ENCODE measurements at places on chromosomes 16 and 17. TPM values are rescaled to one million over a fixed set of nuclear protein-coding genes. Genes with fewer than 3 reads are reported as not detected.
A peak's percentile ranks its signal among the peaks of the same experiment; 100 is the strongest.

DNA sequence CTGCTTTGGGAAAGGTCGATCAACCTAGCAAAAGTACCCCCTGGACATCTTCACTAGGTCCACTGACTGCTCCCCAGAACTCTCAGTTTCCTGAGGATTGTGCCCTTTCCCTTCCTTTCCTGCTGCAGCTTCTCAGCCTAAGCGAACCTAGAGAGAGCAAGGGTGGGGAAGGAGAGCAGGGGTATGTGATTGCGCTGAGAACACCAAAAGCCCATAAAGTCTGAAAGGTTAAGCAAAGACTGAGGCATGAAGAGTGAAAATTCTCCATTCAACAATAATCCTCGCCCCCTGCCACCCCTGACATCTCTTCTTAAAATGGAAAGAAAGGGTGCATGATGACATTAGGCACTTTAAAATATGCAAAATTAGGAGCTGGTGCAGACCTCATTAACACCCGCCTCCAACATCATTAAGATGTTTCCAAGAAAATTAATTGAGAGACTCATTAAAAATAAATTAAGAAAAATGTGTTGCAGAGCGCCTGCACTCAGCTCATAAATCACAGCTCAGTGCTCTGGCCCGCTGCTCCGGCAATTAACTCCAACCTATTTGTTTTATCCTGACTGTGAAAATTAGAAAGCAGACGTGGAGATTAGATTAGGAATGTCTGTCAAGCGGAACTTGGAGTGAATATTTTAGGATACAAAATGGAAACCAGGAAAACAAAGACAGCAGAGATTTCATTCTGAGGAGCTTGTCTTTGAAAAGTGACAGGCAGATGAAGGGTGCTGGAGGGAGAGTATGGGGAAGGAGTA lies 49.1 kb upstream of the PMFBP1 start:
- no peak for DNase-seq
- H3K36me3 ChIP-seq: no peaks in the 10 kb centered on the region
- H3K4me3 ChIP-seq: no peak overlapping the region

DNA sequence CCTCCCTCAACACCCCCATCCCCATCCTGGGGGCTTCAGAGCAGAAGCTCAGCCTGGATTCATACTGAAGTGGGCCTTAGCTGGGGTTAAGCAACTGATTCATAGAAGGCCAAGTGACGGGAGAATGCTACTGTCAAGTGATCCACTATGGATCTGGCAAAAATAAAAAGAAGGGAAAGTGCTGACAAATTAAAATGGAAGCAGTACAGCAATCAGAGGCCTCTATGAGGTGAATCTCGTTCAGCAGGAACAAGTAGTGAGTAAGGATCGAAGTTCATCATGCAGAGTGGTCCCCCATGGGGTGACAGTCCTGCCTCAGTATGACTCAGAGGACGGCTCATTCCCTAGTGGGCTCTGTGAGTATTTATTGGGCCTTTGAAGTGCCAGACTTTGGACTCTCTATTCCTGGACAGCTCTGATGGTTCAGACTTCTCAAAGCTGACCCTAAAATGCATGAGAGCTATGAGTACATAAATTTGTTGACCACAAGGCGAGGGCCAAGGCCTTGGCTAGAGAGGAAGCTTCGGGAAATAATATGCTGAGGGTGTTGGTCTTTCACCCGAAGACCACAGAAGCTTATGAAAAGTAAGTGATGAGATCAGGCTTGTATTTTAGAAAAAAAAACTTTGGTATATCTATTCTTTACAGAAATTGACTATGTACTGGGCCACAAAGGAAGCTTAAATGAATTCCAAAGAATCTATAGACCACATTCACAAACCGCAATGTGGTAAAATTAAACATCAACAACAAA lies 5.3 kb upstream of the NSMCE1 start:
- H3K4me3 ChIP-seq: no peak overlapping the region
- no peak overlapping the region for H3K27ac ChIP-seq
- H3K4me1 ChIP-seq: peaks cover 2% of the 10 kb centered on the region
- H3K36me3 ChIP-seq: no peaks in the 10 kb centered on the region
- no peaks in the 10 kb centered on the region for H3K27me3 ChIP-seq

AARS1 gene
- total RNA-seq: 147 TPM

EPN3 gene
- 2.6 TPM for total RNA-seq

DNA sequence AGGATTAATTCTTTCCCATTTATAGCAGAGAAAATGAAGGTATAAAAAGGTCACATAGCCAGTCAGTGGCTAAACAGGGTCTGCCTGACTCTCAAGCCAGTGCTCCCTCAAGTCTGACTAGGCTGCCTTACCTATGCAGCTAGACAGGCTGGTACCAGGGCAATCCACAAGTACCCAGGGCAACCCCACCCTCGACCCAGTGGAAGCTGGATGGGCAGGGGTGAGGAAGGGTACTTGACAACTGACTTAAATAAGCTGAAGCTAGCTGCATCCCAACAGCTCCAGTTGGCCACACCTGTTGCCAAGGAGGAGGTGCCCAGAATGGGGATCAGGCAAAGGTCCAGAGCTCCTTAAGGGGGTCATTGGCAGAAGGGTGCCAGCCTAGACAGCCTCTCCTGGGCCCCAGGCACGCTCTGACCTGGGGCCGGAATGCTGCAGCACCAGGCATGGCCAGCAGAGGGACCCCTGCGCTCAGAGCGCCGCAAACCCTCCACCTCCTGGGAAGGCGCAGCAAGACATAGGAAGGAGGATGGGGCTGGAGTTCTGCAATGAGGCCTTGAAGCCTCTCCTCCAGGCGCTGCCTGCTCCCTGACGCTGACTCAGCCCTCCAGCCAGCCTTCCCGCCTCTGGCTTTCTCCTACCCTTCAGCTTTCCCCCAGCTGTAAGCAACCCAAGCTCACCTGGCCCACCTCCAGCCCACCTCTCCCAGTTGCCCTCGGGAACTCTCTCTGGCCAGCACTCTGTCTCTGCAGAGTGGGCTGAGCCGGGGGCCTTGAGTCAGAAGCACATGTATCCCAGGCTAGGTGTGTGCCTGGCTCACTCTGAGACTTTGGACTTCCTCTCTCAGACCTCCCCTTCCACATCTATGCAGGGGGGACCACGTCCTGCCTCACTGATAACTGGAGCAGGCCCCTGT lies 28.8 kb downstream of the MPP2 start:
- DNase-seq: peak; percentile 75
- no peak overlapping the region for H3K27ac ChIP-seq
- no peak overlapping the region for H3K4me3 ChIP-seq
- H3K27me3 ChIP-seq: no peaks in the 10 kb centered on the region
- H3K36me3 ChIP-seq: peaks cover 3% of the 10 kb centered on the region

MEIOB gene
- total RNA-seq: 0.21 TPM

DNA sequence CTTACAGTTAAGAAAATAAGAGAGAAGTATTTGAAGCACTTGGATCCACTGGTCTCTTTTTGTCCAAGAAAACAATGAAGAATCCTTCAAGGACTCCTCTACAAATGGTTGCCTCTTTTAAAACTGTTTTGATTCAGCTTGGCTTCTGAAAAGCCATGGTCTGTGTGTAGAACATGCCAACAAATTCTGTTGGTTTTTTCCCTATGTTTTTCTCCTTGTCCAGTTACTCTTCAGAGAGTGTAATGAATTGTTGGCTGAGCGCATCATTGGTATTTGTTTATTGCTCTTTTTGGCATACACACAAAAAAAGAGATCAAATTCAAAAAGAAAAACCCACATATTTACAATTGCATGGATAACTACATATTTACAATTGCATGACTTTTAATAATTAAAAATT lies at the start of gene ABCA10:
Gene ABCA10 (minus strand): TSS at position 249 of the 400 bp plus-strand sequence. CDS start 3,466 bp downstream, outside the sequence.
- no peak within 1 kb of the TSS for H3K4me3 ChIP-seq
- H3K36me3 ChIP-seq: no peaks in the 10 kb centered on the region
- peak; percentile 52 for DNase-seq

GRCh38 chr16:49839017-49839825 lies 16.7 kb downstream of the ZNF423 start:
- H3K4me1 ChIP-seq: peaks cover 30% of the 10 kb centered on the region
- no peaks in the 10 kb centered on the region for H3K36me3 ChIP-seq
- H3K4me3 ChIP-seq: no peak overlapping the region
- no peak for DNase-seq

DNA sequence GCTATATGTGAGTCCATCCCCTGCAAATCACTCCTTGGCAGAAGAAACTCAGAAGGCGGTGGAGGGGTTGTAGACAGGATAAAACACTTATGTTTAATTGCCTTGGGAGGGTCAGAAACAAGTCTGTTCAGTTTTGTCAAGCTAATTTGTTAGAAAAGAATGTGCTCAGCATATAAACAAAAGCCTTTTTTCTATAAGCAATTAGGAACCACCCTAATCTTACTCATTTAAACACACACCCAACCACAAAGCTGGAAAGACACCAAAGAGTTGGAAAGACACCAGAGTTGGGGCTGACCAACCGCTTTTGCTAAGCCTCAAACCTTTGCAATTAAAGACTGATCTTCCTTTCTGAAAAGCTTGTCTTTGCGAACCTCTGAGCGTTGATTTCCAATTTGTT lies 439.2 kb upstream of the ERCC4 start:
- H3K4me1 ChIP-seq: no peaks in the 10 kb centered on the region
- no peak overlapping the region for H3K27ac ChIP-seq
- no peaks in the 10 kb centered on the region for H3K36me3 ChIP-seq
- DNase-seq: no peak

DNA sequence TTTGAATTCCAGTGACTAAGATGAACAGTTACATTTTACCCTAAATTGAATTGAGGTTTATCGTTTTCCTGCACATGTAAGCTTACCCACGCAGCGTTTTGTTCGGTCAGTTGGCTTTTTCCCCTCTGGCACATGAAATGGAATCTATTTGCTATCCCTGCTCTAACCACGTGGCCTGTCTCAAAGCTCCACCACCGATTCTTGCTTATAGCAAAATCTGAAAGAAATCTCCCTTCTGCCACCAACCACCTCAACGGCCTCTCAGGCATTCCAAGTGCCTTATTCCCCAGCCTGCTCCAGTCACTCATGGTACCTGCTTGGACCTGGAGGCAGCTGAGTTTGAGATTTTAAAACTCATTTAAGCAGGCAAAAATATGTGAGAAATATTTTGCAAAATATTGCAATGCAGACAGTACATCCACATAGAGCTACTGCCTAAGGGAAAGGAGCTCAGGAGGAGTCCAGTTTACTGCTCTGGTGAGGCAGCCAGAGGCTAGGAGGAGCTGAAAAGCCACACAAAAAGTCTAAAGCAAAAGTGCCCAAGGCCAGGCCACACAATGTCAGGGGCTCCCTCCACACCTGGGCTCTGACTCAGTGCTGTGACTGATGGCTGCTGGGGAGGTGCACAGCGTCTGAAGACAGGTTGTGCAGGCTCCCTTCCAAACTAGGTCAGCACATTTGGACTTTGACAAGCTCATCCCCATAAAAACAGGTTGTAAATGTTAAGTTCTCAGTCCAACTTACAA lies 26.4 kb downstream of the ARHGAP17 start:
- DNase-seq: peak; percentile 42
- H3K4me3 ChIP-seq: no peak overlapping the region
- peaks cover 34% of the 10 kb centered on the region for H3K4me1 ChIP-seq
- peak overlapping the region; percentile 77 for H3K27ac ChIP-seq

PERCC1 gene
- total RNA-seq: 0.46 TPM

DNA sequence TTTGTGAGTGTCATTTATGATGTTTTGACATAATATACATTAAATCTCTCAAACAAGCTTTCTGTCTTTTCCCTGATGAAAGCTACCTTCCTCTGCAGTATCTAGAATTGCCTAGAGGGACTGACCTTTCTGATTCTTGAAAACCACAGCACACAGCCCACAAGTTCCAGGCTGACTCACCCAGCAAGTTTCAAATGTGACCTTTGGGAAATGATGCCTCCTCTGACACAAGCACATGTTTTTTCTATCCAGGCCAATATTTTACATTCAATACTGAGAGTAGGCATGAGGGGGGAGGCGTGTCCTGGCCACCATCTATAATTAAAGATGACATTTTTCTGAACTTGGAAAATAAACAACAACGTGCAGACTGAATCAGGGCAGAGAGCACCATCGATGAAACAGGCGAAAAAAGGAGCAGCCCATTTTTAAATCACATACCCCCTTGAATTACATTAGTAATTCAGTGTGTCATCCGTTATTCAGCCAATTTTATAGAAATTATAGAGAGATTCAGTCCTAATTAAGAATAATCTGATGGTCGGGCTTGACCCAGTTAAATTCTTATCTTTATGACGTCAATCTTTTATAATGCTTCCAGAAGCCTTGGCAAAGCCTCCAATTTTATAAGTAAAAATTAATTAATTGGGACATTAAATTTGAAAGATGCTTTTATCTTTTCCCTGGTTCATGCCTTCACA lies 292.6 kb upstream of the CDH11 start:
- DNase-seq: no peak
- H3K27ac ChIP-seq: no peak overlapping the region
- no peaks in the 10 kb centered on the region for H3K4me1 ChIP-seq
- H3K4me3 ChIP-seq: no peak overlapping the region
- no peaks in the 10 kb centered on the region for H3K36me3 ChIP-seq
